ENCODE measurements at places on chromosomes 1 and 21.

DNA sequence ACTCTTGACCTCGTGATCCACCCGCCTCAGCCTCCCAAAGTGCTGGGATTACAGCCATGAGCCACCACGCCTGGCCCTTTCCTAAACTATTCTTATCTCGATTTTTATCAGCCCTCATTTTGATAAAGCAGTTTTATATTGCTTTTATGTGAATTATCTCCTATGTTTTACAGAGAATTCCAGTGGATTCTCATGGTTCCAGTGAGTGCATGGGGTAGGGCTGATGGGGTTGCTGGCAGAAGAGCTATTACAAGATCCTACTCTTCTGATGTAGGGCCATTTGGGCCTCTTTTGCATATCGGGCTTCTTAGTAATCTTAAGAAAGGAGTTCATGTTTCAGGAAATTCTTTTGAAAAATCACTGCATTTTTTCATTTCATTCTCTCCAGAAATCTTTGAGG, 187.6 kb downstream of the PBX1 start:
- no peaks in the 10 kb centered on the region for H3K27me3 ChIP-seq
- DNase-seq: no peak
- H3K4me1 ChIP-seq: peaks cover 3% of the 10 kb centered on the region
- no peak overlapping the region for H3K27ac ChIP-seq

GRCh38 chr1:184385865-184386311, 941 bp upstream of the C1orf21 start:
- peaks cover 2% of the 10 kb centered on the region for H3K4me1 ChIP-seq
- no peaks in the 10 kb centered on the region for H3K27me3 ChIP-seq
- peak overlapping the region; percentile 86 for H3K4me3 ChIP-seq
- no peaks in the 10 kb centered on the region for H3K36me3 ChIP-seq
- no peak for DNase-seq

DNA sequence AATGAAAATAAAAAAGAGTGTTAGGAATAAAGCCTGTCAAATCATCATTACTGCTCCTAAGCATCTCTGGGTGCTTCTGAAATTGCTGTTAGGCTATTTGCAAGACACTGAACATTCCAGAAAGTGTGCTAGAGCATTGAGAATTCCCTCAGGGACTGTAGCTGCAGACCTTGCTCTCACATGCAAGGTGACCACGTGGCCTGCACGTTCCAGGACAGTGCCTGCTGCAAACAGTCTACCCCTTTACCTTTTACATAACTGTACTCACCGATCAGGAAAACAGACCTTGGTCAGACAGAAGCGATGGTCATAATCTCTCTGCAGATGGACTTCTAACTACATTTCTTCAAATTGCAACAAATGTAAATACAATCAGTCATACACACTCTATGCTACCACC, 164.5 kb downstream of the PSMG1 start:
- H3K27me3 ChIP-seq: no peaks in the 10 kb centered on the region
- no peaks in the 10 kb centered on the region for H3K36me3 ChIP-seq
- no peaks in the 10 kb centered on the region for H3K4me1 ChIP-seq
- DNase-seq: no peak
- H3K4me3 ChIP-seq: no peak overlapping the region

DNA sequence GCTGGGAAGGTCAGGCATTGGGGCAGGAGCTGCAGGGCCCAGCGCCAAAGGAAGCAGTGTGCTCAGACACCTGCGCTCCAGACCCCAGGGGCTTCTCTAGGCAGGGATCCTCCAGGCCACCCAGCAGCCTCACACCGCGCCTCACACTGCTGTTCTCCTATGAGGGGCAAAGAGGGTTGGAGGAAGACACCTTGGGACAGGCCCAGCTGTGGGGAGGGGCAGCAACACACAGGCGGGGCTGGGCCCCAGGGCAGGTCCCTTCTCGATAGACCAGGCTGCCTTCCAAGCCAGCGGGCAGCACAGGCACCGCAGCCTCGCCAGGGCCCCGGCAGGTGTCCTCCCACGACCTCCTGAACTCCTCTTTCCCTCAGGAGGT, 20.7 kb upstream of the PRSS38 start:
- DNase-seq: no peak
- peaks cover 3% of the 10 kb centered on the region for H3K27me3 ChIP-seq
- no peaks in the 10 kb centered on the region for H3K36me3 ChIP-seq
- H3K4me1 ChIP-seq: no peaks in the 10 kb centered on the region
- H3K27ac ChIP-seq: no peak overlapping the region
- H3K4me3 ChIP-seq: no peak overlapping the region

DNA sequence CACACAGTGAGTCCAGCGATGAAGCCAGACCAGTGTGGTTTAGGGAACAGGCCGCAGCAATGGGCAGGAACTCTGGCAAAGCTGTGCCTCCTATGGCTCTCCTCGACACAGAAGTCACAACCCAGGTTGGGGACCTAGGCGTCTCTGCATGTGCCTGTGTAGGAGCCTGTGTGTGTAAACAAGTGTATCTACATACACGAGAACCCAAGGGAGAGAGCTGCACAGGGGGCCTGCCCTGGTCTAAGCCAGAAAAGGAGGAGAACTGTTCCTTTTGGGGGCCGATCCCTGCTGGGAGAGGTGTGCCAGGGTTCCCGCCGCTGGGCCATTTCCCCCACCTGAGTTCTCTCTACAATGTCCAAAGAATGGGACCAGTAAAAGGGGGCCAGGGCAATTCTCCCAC, 56.0 kb downstream of the CD247 start:
- H3K4me3 ChIP-seq: no peak overlapping the region
- peaks cover 6% of the 10 kb centered on the region for H3K27me3 ChIP-seq
- no peaks in the 10 kb centered on the region for H3K36me3 ChIP-seq
- no peak for DNase-seq

DNA sequence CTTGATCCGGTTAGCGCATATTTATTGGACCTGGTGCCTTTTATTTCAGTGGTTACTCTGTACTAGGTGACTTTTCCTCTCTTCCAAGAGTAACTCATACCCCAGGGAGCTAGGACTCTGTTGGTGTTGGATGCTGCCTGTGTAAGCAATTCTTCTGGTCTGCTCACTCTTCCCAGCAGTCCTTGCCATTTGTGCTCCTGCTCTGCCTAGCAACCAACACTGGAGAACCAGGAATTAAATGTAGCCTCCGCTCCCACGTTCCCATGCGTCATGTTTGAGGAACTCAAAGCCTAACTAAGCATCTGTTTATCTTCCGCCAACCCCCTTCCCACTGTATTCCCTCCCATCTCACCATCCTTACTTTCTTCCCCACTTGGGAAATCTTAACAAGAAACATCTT, 65.7 kb upstream of the RAVER2 start:
- H3K4me3 ChIP-seq: no peak overlapping the region
- H3K4me1 ChIP-seq: no peaks in the 10 kb centered on the region
- H3K27ac ChIP-seq: no peak overlapping the region
- no peaks in the 10 kb centered on the region for H3K27me3 ChIP-seq
- peaks cover 5% of the 10 kb centered on the region for H3K36me3 ChIP-seq
- DNase-seq: no peak

DNA sequence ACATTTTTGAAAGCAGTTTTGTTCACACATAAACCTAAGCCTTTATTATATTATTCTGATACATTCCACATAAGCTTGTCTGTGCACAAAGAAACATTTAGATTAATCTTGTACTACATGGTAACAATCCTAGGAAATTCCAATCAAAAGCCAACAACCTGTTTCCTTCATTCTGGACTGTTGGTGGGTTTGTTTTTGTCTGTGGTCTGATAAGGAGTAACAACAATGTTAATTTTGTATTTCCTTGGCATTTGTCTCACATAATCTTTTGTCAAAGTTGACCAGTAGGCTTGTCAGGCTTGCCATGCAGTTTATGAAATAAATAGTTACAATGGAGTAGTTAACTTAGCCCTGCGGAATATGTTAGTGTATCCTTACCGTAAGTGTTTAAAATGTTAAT, 183.3 kb downstream of the DHRS3 start:
- H3K4me1 ChIP-seq: peaks cover 27% of the 10 kb centered on the region
- no peak overlapping the region for H3K4me3 ChIP-seq
- no peak for DNase-seq
- H3K36me3 ChIP-seq: peaks cover 16% of the 10 kb centered on the region
- H3K27ac ChIP-seq: no peak overlapping the region

DNA sequence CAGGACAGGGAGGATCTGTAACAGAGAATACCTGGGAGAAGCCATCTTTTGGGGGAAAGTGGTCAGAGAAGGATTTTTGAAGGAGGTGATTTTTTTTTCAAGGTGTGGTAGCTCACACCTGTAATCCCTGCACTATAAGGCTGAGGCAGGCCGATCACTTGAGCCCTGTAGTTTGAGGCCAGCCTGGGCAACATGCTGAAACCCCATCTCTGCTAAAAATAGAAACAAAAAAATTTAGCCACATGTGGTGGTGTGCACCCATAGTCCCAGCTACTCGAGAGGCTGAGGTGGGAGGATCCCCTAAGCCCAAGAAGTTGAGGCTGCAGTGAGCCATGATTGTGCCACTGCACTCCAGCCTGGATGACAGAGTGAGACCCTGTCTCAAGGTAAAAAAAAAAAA, 67.4 kb upstream of the ARTN start:
- H3K4me1 ChIP-seq: no peaks in the 10 kb centered on the region
- no peak overlapping the region for H3K4me3 ChIP-seq
- H3K36me3 ChIP-seq: no peaks in the 10 kb centered on the region
- no peak for DNase-seq
- H3K27me3 ChIP-seq: no peaks in the 10 kb centered on the region
- no peak overlapping the region for H3K27ac ChIP-seq

GRCh38 chr21:23398726-23399125, 2208.6 kb downstream of the MRPL39 start:
- no peak for DNase-seq
- H3K27me3 ChIP-seq: no peaks in the 10 kb centered on the region
- no peak overlapping the region for H3K4me3 ChIP-seq
- H3K36me3 ChIP-seq: no peaks in the 10 kb centered on the region
- H3K27ac ChIP-seq: no peak overlapping the region

- H3K4me1 ChIP-seq: peaks cover 11% of the 10 kb centered on the region
- H3K27ac ChIP-seq: no peak overlapping the region
- H3K36me3 ChIP-seq: no peaks in the 10 kb centered on the region
- no peak overlapping the region for H3K4me3 ChIP-seq
- H3K27me3 ChIP-seq: no peaks in the 10 kb centered on the region
- DNase-seq: no peak
These were observed 107.9 kb downstream of the SUSD4 start for GRCh38 chr1:223256034-223256433.

DNA sequence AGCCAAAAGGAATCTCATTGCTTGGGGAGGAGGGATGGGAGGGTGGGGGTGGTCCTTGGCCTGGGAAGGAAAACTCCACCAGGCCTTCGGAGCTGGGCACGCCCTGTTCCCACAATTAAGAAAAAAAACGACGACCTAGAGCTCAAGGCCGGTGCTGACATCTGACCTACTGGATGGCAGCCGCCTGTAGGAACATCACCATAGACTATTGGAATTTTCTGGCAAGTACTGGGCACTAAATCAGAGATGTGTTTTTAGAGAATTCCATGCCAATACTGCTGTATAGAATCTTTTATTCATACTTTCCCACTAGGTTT, 729 bp downstream of the NADK start:
- H3K36me3 ChIP-seq: no peaks in the 10 kb centered on the region
- peak overlapping the region; percentile 60 for H3K27ac ChIP-seq
- no peaks in the 10 kb centered on the region for H3K27me3 ChIP-seq
- H3K4me1 ChIP-seq: peaks cover 19% of the 10 kb centered on the region
- peak; percentile 58 for DNase-seq
- peak overlapping the region; percentile 66 for H3K4me3 ChIP-seq

GRCh38 chr1:19949016-19949415, 25.6 kb upstream of the PLA2G2E start:
- H3K27me3 ChIP-seq: no peaks in the 10 kb centered on the region
- no peak for DNase-seq
- no peaks in the 10 kb centered on the region for H3K4me1 ChIP-seq
- H3K4me3 ChIP-seq: no peak overlapping the region
- no peaks in the 10 kb centered on the region for H3K36me3 ChIP-seq

GRCh38 chr1:16915627-16915973, 6.1 kb upstream of the CROCC start:
- peaks cover 8% of the 10 kb centered on the region for H3K4me1 ChIP-seq
- no peaks in the 10 kb centered on the region for H3K36me3 ChIP-seq
- H3K27ac ChIP-seq: no peak overlapping the region
- H3K4me3 ChIP-seq: no peak overlapping the region
- no peaks in the 10 kb centered on the region for H3K27me3 ChIP-seq

DNA sequence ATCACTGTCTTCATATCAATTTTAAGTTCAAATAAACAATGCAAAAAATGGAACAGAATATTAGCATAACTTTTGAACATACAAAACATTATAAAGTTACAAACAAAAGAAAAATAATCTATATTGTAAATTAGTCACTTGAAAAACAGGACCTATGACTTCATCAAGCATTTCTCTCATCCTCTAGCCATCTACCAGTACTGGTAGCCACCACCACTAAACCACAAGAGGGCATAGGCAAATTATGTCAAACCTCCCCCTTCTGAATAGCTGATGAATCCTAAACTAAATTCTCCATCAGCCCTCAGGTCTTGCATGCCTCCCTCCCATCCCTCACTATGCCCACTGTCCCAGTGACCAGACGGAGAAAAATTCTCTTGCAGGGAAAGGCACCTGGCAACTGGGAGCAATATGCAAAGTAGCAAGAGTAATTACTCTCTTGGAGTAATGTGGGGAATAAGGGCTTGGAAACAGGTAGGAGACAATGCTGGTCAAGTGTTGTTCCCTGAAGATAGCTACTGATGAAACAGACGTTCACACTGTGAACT, 37.1 kb downstream of the SSX2IP start:
- no peak for DNase-seq
- H3K27me3 ChIP-seq: no peaks in the 10 kb centered on the region
- H3K4me3 ChIP-seq: no peak overlapping the region
- no peaks in the 10 kb centered on the region for H3K4me1 ChIP-seq

DNA sequence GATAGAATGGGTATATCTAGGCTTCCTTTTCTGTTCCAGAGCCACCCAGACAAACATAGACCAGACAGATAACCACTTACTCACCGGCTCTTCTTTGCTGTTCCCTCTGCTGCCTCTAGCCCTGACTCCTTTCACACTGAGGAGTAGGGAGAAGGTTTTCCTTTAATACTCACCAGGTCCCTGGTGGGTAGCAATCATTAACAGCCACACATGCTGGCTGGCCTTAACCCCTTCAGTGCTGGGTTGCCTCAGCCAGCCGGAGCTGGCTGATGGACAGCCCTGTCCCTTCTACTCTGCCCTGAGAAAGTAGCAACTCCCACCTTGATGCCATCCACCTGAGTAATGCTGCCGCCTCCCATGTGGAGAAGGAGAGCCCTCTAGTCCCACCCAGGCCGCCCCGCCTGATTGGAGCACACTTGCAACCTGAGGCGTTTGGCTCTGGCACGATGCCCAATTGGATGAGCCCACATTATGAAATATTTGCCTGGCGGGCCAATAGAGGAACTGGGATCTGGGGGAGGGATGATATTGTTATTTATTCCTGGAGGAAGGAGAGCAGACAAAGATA, 71.6 kb downstream of the PLEKHA6 start:
- no peak overlapping the region for H3K27ac ChIP-seq
- H3K36me3 ChIP-seq: no peaks in the 10 kb centered on the region
- DNase-seq: peak; percentile 82

- no peaks in the 10 kb centered on the region for H3K4me1 ChIP-seq
- no peak overlapping the region for H3K27ac ChIP-seq
- no peak for DNase-seq
These were observed 10.7 kb downstream of the HMGN2 start for GRCh38 chr1:26482921-26483320.

GRCh38 chr1:16009030-16009460, 5.0 kb downstream of the SRARP start:
- H3K27me3 ChIP-seq: no peaks in the 10 kb centered on the region
- no peak overlapping the region for H3K4me3 ChIP-seq
- DNase-seq: peak; percentile 81
- H3K27ac ChIP-seq: no peak overlapping the region
- no peaks in the 10 kb centered on the region for H3K4me1 ChIP-seq

GRCh38 chr1:21514245-21514644, 5.0 kb downstream of the ALPL start:
- no peak overlapping the region for H3K27ac ChIP-seq
- H3K36me3 ChIP-seq: no peaks in the 10 kb centered on the region
- H3K4me1 ChIP-seq: no peaks in the 10 kb centered on the region
- H3K4me3 ChIP-seq: no peak overlapping the region
- H3K27me3 ChIP-seq: peaks cover 42% of the 10 kb centered on the region
- DNase-seq: no peak

Data from small intestine (tissue), 16 donors.